Stimulated activated CD4-positive, alpha-beta T cell treated with anti-CD3 and anti-CD28 coated beads, Interleukin-15, amount 100 ng/mL, for 24 hours (primary cell): ENCODE measurements at places on chromosomes 6 and 20.

DNA sequence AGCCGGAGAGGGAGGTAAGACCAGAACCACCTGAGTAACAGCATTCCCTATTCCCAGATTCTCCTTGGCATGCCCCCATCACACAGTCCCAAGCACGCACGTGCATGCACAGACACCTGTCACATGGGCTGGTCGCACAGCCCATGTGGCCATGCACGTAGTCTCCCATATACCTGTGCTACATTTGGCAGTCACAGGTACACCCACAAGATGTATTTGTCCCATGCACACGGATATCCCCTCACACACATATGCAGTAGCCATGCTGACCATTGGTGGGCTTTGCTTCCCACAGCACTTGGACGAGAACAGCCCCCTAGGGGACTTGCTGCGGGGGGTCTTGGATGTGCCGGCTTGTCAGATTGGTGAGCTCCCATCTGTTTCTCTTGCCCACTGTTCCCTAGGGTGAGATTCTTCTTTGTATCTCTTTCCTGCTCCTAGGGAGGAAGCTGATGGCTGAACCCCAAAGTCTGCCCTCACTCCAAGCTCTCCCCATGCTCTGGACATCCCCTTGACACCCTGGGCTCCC lies 31.9 kb downstream of the PLCG1 start:
- no peak for DNase-seq

GRCh38 chr20:57071283-57071731 lies 195.1 kb downstream of the BMP7 start:
- DNase-seq, result no peak

GRCh38 chr6:118371955-118372354 lies 176.1 kb upstream of the PLN start:
- DNase-seq, result no peak

- no peak for DNase-seq
Measured at GRCh38 chr6:10791673-10792072, 44.1 kb downstream of the TMEM14B start.

DNA sequence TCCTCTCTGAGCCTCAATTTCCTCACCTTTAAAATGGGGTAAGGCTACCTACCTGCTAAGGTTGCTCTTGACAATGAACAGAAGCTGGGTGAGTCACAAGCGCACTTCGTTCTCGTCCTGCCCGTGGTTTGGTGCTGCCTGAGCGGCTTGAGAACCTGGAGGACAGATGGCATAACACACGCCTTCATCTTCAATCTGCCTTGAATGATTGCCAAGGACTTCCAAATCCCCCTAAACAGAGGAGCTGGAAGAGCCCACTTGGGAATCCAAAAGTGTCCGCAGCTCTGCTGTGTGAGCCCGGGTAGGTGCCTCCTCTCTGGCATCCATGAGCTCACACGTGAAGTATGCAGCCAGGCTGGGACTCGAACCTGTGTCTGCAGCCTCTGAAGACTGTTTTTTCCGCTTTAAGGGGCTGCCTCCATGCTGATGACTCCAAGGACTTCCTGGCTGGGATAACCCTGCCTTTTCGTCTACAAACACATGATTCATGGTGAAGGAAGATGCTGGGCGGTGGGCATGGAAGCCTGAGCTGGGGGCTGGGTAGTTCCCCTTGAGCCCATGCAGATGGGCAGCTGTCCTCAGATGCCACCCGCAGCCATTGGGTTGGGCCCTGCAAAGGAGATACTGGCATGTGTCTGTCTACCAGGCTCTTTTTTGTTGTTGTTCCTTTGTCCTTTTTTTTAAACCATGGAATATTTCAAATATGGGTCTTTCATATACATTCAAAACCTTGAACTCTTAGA lies 25.3 kb upstream of the CSNK2A1 start:
- DNase-seq, result no peak

DNA sequence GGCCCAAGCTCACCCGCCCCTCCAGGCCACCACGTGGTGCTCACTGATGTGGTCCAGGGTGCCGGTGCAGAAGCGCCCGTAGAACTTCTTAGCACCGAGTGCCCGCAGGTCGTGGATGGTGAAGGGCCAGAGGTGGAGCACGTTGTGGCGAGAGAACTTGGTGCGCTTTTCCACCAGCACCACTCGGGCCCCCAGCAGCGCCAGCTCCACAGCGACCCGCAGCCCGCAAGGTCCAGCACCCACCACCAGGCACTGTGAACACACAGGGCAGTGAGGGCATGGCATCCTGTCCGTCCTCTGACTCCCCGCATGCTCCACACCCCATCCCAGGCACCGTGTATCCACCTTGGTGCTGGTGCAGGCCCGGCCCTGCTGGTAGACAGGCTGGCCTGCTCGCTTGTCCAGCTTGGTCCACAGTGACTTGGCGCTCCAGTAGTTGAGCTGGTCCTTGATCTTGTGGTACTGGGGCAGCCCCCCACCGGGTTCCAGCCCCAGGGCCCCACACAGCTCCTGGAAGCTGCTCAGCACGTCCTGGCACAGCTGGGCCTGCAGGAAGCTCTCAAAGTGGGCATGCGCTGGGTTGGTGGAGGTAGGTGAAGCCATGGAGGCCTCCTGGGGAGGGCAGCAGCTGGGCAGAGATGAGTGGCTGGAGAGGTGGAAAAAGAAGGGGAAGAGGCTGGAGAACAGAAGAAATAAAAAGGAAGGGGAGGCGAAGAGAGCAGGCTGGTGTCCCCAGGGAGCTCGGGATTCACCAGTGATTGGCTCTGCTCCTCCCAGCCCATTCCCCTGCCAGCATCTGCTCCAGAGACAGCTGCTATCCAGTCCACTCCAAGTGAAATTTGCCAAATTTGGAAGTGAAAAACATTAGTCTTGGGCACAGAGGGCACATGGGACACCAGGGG lies 1.7 kb downstream of the MICAL1 start:
- no peak for DNase-seq

GRCh38 chr6:71114544-71114943 lies 157.7 kb upstream of the B3GAT2 start:
- DNase-seq, result no peak

DNA sequence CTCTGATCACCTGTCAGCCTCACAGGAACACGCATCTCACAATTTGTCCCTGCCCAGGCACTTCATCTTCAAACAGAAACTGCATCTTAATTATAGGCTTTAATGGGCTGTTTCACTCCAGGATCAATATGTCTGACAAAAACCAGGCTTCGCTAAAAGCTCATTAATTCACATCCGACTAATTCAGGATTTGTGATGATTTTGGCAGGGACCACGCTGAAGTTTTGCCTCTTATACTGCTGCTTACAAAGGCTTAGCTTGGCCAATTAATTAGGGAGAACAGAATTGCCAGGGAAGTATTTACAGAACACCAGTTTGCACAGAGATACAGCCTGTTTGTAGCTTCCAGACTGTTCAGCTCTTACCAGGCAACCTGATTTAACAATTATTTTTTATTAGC lies 541.0 kb upstream of the SPTLC3 start:
- no peak for DNase-seq

DNA sequence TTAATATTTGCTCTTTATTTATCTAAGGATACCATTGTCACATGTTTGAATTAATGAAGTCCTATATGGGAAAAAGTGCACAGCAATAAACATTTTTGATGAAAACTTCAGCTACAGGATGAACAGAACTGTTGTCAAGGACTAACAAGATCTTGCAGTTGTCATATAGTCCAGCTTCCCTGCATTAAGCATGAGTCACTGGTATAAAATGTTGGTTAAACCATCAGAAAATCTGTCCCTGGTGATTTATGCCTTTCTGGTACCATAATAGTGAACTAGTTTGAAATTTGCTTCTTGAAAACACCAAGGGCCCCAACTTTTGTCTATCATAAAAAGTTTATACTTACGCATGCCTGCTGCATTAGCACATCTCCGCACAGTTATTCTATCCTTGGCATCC lies 60.4 kb upstream of the RSPO3 start:
- no peak for DNase-seq
